K562 (cell line): ENCODE measurements at places on chromosomes 7 and 10. TPM values are rescaled to one million over a fixed set of nuclear protein-coding genes. Genes with fewer than 3 reads are reported as not detected.

Gene PTN
- total RNA-seq, result not detected in 2 replicates

Gene LLCFC1
- total RNA-seq, result not detected in 2 replicates

Gene HOXA2
- not detected in 2 replicates for total RNA-seq

Gene POR
- total RNA-seq, result 138 and 142 TPM in 2 replicates

Gene NRBF2
- 22.1 and 23.8 TPM in 2 replicates for total RNA-seq

Gene ABCB1
- total RNA-seq, result 0.86 and 0.89 TPM in 2 replicates

Gene TAS2R4
- total RNA-seq, result 0.51 and 0.63 TPM in 2 replicates

Gene COL1A2
- total RNA-seq, result 5.5 and 8.2 TPM in 2 replicates

Gene CPXM2
- 0.09 TPM in 1 of 2 replicates, not detected in the other for total RNA-seq

Gene TMEM196
- not detected in 2 replicates for total RNA-seq

Gene VPS37D
- 1.1 and 1.3 TPM in 2 replicates for total RNA-seq

Gene SLC16A9
- 1.7 and 2.1 TPM in 2 replicates for total RNA-seq

Gene MSMB
- not detected in 2 replicates for total RNA-seq

Gene SLC29A4
- 1.2 and 1.4 TPM in 2 replicates for total RNA-seq

Gene TRUB1
- total RNA-seq, result 9.9 and 11.3 TPM in 2 replicates

Gene ARHGEF35
- 0.22 and 0.49 TPM in 2 replicates for total RNA-seq

Gene MYH16
- not detected in 2 replicates for total RNA-seq

Gene GBX1
- not detected in 2 replicates for total RNA-seq

Gene SOSTDC1
- 8.8 and 12.0 TPM in 2 replicates for total RNA-seq

Gene ACTR3C
- 10.0 and 10.8 TPM in 2 replicates for total RNA-seq

Gene PAPOLB
- total RNA-seq, result 0.16 and 0.25 TPM in 2 replicates

Gene PDE1C
- not detected in 2 replicates for total RNA-seq

Gene C10orf62
- not detected in 2 replicates for total RNA-seq

Gene PRTFDC1
- 7.5 and 8.0 TPM in 2 replicates for total RNA-seq

Gene STEAP1B
- total RNA-seq, result 22.0 and 24.4 TPM in 2 replicates

Gene DNAJC12
- total RNA-seq, result 37.0 and 42.4 TPM in 2 replicates

Gene SH2D4B
- 0.13 TPM in 1 of 2 replicates, not detected in the other for total RNA-seq

Gene CALHM1
- not detected in 2 replicates for total RNA-seq

Gene CLRN3
- not detected in 2 replicates for total RNA-seq

Gene C10orf88
- total RNA-seq, result 6.5 and 7.8 TPM in 2 replicates

Gene PRKCQ
- total RNA-seq, result 13.6 and 14.6 TPM in 2 replicates

Gene TMEM273
- total RNA-seq, result 63.1 and 64.3 TPM in 2 replicates

Gene EN2
- total RNA-seq, result 0.04 TPM in 1 of 2 replicates, not detected in the other

Gene CYP2C19
- not detected in 2 replicates for total RNA-seq

Gene APBB1IP
- 0.11 and 0.22 TPM in 2 replicates for total RNA-seq

Gene NACAD
- 0.02 and 0.04 TPM in 2 replicates for total RNA-seq

Gene LUC7L2
- 198 and 207 TPM in 2 replicates for total RNA-seq

Gene TUBAL3
- 6.3 and 6.8 TPM in 2 replicates for total RNA-seq

Gene PDE6C
- total RNA-seq, result not detected in 2 replicates

Gene CUBN
- total RNA-seq, result 0.09 and 0.22 TPM in 2 replicates

Gene HERC4
- total RNA-seq, result 26.3 and 29.8 TPM in 2 replicates

Gene IKZF1
- total RNA-seq, result 85.3 and 96.6 TPM in 2 replicates

Gene HOXA3
- 0.04 and 0.18 TPM in 2 replicates for total RNA-seq

Gene PKD1L1
- total RNA-seq, result 0.02 TPM in 1 of 2 replicates, not detected in the other

Gene TRPV5
- total RNA-seq, result not detected in 2 replicates

Gene EIF4EBP2
- total RNA-seq, result 54.1 and 61.8 TPM in 2 replicates

Gene PLA2G12B
- not detected in 2 replicates for total RNA-seq

Gene CAMK2B
- total RNA-seq, result 0.29 TPM in 1 of 2 replicates, not detected in the other

Gene VKORC1L1
- 31.5 and 34.3 TPM in 2 replicates for total RNA-seq

Gene SRRT
- total RNA-seq, result 238 and 263 TPM in 2 replicates

Gene PON1
- not detected in 2 replicates for total RNA-seq
